CD4-positive, alpha-beta T cell treated with Interleukin-15 for 4 hours (primary cell): ENCODE measurements at places on chromosomes 5 and 9.
A peak's percentile ranks its signal among the peaks of the same experiment; 100 is the strongest.

GRCh38 chr5:39371367-39371635 is 7.0 kb upstream of the C9 start:
- DNase-seq = no peak

GRCh38 chr5:107518190-107518589 is 152.5 kb downstream of the EFNA5 start:
- DNase-seq = no peak

DNA sequence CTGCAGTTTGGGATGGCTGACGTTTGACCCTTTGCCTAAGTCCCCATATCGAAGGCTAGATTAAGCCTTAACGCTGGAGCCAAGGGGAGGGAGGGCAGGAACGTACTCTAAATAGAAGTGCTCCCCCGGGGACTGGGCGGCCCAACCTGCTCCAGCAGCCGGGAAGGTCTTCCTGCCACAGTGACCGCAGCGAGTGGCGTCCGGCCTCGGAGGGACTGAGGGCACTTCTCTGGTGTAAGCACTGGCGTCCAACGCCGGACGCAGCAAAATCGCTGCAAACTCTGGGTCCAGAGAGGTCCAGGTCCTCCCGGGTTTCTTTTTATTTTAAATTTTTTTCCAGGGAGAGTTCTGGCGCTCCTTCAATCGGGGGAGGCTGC is 505 bp upstream of the ACER2 start:
- DNase-seq = peak; percentile 5

DNA sequence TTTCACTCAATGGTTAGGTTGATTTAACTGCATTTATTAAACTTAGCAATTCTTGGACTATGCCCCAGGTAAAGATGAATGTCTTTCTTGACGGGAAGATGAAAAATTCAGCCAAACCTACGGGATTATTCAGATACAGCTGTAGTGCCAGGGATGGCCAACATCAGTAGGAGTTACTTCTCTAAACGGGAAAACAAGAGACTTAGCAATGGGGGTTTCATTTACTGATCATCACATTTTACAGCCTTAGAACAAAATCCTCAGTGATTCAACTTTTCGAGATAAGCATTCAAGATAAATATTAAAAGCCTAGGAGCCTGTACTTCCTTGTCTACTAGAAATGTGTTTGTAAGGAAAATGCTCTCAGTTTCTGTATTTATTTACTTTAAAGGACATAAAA is 46.1 kb downstream of the S1PR3 start:
- DNase-seq = no peak

DNA sequence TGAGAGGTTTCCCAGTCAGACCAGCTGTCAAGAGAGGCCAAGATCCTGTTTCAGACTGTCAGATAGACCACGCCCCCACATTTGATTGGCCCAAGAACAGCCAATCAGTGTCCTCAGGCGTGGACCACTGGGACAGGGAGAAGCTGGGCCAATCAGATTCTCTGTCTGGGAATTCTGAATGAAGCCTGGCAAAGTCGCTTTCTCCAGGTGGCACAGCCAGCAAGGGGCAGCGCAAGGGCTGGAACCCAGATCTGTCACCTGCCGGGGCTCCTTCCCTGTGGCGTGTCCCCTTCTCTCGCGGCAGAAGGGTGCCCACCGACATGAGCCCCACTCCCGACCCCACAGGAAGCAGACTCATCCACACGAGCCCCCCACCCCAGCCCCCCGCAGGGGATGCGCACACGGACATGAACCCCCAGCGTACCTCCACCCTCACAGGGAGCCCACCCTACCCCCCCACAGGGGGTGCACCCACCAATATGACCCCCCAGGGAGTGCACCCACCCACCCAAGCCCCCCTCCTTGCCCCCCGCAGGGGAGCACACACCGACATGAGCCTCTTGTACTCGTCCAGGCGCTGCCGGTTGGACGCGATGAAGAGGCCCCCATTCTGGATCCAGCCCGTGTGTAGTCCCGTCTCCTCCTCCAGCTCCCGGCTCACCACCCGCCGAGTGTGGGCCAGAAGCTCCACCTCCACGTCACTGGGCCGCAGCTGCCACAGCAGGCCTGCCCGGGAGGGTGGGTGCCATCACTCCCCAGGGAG is 6.1 kb downstream of the SARDH start:
- no peak for DNase-seq

GRCh38 chr5:150616506-150616905 is 24.0 kb upstream of the SYNPO start:
- no peak for DNase-seq

DNA sequence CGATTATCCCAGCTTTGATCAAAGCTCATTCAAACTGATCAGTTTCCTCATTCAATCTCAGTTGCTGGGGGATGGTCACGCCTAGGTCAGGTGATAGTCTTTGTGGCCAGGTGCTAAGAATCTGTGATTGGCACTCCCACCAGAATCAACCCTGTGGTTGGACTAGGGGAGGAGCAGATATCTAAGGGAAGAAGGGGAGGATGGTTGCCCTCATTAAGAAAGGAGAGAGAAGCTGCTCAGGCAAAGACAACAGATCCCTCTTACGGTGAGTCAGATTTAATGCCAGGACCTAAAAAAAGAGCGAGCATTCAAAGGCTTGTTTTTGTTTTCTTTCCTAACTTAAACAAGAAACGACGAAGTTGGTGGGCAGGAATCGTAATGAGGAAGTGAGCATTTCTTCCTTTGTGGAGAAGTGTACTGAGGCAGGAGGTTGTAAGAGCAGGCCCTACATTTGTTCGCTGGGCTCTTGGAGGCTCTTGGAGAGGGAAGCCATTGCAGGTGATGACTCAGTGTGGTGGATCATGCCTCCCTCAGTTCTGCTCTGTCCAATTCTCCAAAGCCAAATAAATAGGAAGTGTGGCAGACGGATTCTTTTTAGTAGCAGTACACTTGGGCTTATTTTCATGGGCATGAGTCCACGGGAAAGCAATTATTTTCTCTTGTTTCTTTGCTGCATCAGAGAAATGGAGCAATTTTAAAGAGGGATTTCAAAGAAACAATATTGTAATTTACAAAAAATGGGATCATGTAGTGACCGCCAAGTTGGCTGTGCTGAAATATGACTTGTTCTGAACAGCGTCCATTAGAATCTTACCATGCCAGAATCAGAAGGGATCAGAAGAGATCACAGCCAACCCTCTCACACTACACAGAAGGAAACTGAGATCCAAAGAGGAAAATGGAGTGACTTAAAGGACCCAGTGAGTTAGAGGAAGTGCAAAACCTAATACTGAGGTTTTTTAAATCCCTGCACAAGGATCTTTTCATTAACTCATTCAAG is 18.7 kb upstream of the TGFBR1 start:
- no peak for DNase-seq

DNA sequence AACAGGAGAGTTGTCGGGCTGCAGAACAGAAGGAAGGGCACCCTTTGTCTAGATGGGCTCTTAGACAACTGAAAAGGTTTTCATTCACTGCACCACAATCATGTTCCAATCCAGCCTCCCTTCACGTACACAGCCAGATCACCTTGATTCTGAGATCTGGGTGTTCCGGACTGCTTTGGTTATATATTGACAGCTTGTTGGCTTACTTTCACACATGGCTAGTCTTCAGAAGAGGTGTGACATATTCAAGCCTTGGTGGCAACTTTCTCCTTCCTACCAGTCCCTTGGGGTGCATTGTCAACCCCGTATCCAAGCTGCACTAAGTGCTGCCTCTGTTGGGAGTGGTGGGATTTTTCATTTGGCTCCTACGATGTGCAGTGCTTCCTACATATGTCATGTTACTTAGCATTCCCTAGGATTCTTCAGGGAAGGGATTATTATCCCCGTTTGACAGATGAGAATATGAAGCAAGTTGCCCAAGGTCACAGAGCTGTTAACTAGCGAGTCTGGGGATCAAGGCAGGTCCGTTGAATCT is 100.6 kb downstream of the LIFR start:
- no peak for DNase-seq

DNA sequence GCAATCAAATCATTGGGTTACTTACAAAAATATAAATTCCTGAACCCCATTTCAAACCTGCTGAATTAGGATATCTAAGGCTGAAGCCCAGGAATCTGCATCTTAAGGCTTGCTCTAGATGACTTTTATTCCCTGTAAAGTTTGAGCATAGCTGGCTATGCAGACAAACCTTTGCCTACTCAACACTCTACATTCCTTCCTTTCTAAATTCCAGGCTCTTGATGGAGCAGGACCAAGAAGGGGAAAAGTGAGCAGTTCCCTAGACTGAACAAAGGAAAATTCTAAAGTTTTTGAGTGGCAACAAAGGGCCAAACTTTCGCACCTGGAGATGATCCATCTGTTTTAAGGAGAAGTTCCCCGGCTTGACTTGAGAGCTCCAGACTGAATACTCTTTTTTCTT is 9.8 kb upstream of the ADRA1B start:
- no peak for DNase-seq

DNA sequence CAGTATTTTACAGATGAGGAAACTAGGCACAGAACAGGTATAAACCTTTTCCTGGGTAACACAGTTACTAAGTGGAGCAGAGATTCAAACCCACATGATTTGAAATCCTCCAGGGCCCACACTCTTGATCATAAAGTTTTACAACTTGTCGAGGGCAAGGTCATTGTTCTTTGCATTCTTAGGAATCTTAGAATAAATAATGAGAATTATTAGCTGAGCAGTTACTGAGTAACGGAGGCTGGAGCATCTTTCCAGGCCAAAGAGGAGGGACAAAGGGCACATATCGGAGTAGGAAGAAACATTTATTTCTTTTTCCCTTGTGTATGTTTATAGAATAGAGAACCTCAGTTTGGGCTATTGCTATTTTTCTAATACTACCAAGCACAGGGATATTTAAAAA is 27.1 kb upstream of the F2R start:
- no peak for DNase-seq

DNA sequence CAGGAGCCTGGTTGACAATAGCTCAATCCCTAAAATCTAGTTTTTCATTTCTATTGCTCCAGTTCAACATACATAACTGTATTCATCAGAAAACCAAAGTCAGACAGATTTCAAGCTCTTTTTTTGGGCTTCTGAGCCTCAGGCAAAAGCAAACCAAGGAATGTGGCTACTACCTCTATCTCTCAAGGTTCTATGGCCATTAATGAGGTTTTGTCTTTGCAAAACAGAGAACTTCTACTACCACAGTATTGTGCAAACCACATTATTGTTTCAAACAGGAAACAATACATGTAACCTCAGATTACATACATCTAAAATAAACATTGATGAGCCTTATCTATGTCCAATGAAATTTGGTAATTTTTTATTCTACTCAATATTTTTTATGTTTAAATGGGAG is 35.5 kb upstream of the FTMT start:
- DNase-seq = no peak

DNA sequence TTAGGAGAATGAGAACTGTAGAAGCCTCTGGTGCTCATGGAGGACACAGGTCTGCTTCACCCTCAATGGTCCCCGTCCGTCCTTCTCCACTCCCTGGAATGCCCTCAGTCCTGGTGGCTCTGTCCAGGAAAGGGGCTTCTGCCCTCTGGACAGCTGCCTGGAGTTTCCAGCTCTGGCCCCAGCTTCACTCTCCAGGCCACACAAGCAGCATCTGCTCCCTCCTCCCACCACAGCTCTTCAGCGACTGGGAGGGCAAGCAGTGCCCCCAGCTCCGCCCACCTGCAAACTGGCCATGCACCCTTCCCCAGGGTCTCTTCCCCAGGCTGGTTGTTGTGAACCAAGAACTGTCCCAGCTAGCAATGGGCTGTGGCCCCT is 4.7 kb downstream of the SARDH start:
- DNase-seq = no peak

- no peak for DNase-seq
These were observed 234.1 kb downstream of the AP3B1 start for GRCh38 chr5:78060421-78060820.

DNA sequence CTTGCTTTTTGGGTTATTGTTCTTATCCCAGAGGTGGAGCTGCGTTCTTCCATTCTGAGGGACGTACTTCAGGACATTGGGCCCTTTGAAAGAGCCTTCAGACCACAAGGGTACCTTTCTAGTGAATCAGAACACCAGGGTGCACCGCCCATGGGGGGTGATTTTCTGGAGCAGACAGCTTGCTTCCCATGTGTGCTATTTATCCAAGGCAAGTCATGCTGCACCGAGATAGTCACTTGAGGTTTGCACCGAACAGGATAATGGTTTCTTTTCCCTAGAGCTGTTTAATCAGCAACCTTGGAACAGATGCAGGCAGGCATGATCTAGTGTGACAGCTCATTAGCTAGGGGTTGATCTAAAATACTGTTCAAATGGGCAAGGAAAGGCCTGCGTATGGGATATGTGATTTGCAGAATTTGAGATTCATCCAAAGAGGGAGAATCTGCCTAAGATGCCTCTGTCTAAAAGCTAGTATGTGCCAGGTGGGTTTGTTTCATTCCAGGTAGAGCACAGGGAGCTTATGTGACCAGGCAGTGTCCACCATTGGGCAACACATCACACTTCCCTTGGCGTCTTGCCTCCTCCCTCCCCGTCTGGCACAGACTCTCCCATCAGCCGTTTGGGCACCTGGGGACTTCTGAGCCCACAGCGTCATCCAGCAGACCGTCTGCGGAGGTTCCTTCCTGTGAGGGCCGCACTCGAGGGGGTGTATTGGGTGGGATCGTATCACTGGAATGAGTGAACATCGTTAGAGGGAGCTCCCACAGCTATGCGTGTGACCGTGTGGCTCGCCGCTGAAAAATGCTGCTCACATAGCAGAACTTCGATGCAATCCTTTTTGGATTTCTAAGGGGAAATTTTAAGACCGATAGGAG is 23.0 kb downstream of the ABL1 start:
- no peak for DNase-seq

DNA sequence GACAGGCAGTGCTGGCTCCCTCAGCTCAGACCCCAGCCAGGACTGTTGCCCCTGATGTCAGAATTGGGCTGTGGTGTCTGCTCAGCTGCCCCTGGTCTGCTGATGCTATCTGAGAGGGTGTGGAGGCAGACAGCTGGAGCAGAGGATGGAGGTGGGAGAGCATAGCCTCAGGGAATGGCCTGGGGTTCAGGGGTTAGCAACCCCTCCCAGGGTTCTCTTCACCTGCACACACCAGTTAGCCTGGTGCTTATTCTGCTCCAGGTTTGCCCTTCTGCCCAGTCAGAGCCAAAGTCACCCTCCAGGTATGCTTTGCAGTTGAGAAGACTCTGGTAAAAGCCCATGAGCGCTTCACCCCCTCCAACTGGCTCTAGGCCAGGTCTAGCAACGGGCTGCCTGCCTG is 109.8 kb downstream of the SAXO1 start:
- no peak for DNase-seq

GRCh38 chr9:127316586-127317323 is 52.2 kb downstream of the GARNL3 start:
- no peak for DNase-seq

GRCh38 chr9:81417299-81417675 is 272.1 kb downstream of the TLE1 start:
- no peak for DNase-seq

DNA sequence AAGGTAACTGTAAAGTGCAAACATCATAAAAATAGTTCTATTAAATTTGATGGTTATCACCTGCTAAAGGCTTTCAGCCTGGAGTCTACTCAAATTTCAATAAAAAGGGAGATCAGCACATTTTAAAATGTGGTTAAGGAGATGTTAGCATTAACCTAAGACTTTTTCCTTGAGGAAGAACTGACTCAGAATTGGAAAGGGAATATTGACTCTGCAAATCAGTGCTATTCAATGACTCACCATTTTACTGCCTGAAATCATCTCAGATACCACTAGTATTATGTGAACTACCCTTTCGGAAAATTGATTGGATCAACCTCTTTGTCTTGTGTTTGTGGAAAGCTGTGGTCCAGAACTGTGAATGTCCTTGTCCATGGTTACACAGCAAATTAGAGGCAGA is 113.3 kb downstream of the ADRB2 start:
- no peak for DNase-seq
